Omental fat pad (tissue), 4 donors: ENCODE measurements at places on chromosomes 7 and 10.

GRCh38 chr7:6618621-6619020 lies 3.2 kb downstream of the ZNF853 start:
- no peak for DNase-seq

DNA sequence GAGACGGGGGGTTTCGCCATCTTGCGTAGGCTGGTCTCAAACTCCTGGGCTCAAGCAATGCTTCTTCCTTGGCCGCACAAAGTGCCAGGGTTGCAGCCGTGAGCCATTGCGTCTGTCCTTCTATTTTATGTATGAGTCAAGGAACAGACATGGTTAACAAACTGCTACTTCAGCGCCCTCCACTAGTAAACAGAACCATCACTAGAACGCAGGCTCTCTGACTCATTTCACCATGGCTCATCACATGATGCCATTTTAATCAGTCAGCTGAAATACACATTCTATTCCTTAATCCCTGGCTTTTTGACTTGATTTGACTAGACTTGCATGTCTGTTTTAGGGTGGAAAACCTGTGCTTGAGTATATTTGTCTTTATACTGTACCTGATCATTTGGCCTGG lies 41.3 kb downstream of the CELF2 start:
- DNase-seq = no peak

- DNase-seq = no peak
Observed at GRCh38 chr10:16458166-16458955, 21.6 kb downstream of the PTER start.

- DNase-seq = no peak
Observed at GRCh38 chr10:101052285-101052684, 9.5 kb upstream of the KAZALD1 start.

DNA sequence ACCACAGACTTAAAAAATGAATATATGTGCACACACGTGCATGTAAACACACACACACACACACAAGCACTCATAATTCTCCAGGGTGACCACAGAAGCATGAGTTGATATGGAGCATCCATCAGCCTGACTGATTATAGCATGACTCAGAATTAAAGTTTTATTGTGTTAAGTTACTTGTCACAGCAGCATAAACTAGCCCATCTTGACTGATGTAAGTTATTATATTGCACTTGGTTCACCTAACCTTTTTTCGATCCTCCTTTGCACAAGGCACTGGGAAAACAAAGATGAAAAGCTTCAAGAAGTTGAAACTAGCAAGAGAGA lies 18.8 kb upstream of the SLC35G1 start:
- no peak for DNase-seq
